Muscle of leg (tissue), 16 donors: ENCODE measurements at places on chromosomes 5 and 9. TPM values are rescaled to one million over a fixed set of nuclear protein-coding genes. Genes with fewer than 3 reads are reported as not detected.

GRCh38 chr5:89613222-89613956 lies 730.4 kb upstream of the MEF2C start:
- DNase-seq: no peak
- H3K4me3 ChIP-seq: no peak overlapping the region
- H3K36me3 ChIP-seq: no peaks in the 10 kb centered on the region
- H3K27me3 ChIP-seq: no peaks in the 10 kb centered on the region
- H3K4me1 ChIP-seq: no peaks in the 10 kb centered on the region

YIPF5 gene
- total RNA-seq: 56.5 TPM

- no peak overlapping the region for H3K4me3 ChIP-seq
- H3K27ac ChIP-seq: no peak overlapping the region
- no peaks in the 10 kb centered on the region for H3K27me3 ChIP-seq
- no peaks in the 10 kb centered on the region for H3K4me1 ChIP-seq
- DNase-seq: no peak
Measured at GRCh38 chr5:158392753-158393152, 533.8 kb upstream of the CLINT1 start.

DNA sequence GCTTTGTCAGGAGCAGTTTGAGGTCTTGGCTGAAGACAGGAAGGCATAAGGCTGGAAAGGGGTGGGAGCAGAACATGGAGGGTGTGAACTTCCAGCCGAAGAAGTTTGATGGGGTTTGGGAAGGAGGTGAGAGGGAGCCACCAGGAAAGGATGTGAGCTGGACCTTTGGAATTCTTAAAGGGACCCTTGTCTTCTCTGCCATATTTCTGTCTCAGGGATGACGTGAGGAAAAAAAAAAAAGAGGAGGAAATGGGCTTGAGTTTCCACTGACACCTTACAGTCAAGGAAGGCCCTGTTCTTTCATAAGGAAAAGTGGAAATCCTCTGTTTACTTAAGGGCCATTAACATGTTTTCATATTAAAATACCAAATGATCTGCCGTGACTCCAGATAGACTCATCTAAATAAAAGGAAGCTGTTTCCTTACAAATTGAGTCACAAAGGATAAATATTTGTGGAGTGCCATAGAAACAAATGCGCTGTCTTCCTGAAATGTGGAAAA lies 132.1 kb downstream of the PALM2AKAP2 start:
- H3K27ac ChIP-seq: peak overlapping the region; percentile 77
- no peaks in the 10 kb centered on the region for H3K36me3 ChIP-seq
- peak; percentile 84 for DNase-seq
- H3K27me3 ChIP-seq: no peaks in the 10 kb centered on the region
- peaks cover 33% of the 10 kb centered on the region for H3K4me1 ChIP-seq

EGFLAM gene
- total RNA-seq: 38.0 TPM

DNA sequence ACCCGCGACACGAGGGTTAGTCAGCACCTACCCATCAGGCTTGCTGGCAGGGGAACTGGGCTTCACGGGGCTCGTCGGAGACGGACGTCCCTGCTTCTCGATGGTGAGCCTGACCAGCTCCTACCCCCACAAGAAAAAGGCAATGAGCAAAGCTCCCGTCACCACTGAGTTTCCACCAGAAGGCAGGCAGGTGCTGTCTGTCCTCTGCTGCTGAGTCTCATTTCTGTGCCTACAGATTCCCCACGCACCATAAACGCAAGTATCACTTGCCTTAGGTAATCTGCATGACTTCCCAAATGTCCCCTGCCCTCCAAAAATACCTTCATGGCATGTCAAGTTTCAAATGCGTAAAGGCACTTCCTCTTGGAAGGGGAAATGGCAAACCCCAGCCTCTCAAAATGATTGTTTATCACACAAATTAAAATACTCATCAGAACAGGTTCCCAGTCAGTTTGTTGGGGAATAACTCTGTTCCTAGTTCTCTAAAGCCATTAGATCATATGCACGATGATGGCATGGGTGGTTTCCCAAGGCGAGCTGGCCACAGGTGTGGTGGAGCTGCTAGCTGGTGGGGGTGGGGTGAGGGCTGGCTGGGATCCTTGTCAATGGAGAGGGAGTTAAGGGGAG lies 85.0 kb downstream of the PRRT1B start:
- H3K27ac ChIP-seq: peak overlapping the region; percentile 6
- no peak overlapping the region for H3K4me3 ChIP-seq
- H3K27me3 ChIP-seq: no peaks in the 10 kb centered on the region
- peaks cover 58% of the 10 kb centered on the region for H3K4me1 ChIP-seq

DNA sequence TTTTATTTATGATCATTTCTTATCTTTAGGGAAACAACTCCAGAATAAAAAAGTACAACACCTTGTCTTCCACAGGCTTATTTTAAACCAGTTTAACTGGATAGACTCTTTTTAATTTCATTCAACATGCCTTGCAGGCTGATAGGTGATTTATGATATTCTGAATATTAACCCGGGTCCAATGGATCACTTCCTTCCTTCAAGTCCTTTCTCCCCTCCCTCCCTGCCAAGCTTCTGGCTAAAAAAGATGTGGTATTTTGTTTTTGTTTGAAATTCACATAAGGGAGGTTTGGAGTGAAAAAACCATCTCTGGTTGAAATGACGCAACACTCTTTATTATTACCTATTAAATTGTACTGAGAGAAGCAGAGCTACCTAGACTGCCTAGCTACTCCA lies 265.3 kb downstream of the MLLT3 start:
- H3K27ac ChIP-seq: peak overlapping the region; percentile 22
- H3K27me3 ChIP-seq: no peaks in the 10 kb centered on the region
- DNase-seq: no peak

DNA sequence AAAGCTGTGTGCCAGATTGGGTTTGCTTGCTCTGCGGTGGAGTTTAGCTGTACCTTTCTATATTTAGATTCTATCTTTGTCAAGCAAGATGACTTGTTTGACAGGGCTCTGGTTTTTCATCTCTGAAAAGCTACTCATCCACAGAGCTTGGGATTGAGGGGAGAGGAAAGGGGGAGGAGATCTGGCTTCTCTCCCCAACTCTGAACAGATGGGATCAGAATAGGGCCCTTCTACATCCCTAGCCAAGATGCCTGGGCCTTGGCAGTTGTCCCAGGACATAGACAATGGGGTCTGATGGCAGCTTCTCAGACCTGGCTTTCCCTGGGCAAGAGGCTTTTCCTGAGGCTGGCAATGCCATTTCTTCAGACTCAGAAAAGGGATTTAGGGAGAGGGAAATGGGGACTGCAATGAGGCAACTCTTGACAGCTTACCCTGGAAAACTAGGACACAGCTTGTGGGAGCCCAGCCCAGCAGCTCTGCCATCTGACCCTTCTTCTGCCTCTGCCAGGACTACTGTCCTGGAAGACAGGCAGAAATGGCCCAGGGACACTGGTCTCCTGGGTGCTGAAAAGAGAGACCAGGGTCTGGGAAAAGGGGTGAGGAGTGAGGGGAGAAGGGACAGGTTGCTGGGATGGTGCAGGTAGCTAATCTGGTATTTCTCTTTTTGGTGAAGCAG lies 50.2 kb upstream of the ASTN2 start:
- H3K4me3 ChIP-seq: no peak overlapping the region
- no peak overlapping the region for H3K27ac ChIP-seq
- peaks cover 15% of the 10 kb centered on the region for H3K4me1 ChIP-seq
- peak; percentile 60 for DNase-seq

GRCh38 chr5:176676361-176676824 lies 29.1 kb downstream of the TSPAN17 start:
- peaks cover 48% of the 10 kb centered on the region for H3K27me3 ChIP-seq
- H3K36me3 ChIP-seq: no peaks in the 10 kb centered on the region
- peak; percentile 47 for DNase-seq
- no peak overlapping the region for H3K4me3 ChIP-seq

DNA sequence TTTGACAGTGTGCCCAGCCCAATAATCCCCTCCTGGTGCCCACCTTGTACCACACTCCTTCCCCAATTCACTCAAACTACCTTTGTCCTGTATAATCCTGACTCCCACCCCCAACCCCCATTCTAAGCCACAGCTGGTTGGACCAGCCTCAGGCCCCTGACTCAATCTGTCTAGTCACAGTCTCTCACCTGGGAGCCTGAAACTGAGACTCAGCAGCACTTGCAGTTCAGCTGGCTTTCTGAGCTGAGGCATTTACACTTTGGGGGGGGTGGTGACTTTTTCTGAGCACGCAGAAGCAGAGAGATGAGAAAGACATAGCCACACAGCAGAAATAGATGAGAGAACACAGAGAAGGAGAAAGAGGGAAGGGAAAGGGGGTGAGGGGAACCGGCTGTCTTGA lies 247.3 kb downstream of the MAN2A1 start:
- H3K27me3 ChIP-seq: no peaks in the 10 kb centered on the region
- no peaks in the 10 kb centered on the region for H3K4me1 ChIP-seq
- DNase-seq: no peak
- H3K4me3 ChIP-seq: no peak overlapping the region
- no peaks in the 10 kb centered on the region for H3K36me3 ChIP-seq
- no peak overlapping the region for H3K27ac ChIP-seq

HSPA9 gene
- 132 TPM for total RNA-seq

DNA sequence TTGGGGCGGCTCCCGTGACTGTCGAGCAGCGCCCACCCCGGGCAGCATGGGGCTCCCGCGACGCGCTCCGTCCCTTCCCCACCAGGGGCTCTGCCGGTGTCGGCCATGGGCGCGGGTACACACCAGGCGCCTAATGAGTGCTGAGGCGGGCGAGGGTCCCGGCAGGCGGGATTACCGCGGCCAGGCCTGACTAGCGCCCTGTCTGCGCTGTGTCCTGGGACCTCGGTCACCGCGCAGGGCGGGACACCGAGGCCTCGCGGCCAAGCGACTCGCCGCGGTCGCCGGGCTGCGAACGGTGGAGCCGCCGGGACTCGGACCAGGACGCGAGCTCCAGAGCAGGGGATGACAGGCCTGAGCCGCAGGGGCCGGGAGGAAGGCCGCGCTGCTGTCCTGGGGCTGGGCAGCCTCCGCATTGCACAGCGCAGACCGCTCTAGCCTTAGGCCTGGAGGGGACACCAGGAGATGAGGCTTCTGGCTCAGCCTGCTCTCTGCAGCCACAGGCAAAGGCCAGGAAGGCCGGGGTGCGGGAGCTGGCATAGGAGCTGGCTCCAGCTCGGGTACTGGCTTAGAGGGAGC lies 14.1 kb downstream of the LCN10 start:
- H3K27ac ChIP-seq: no peak overlapping the region
- H3K4me3 ChIP-seq: peak overlapping the region; percentile 92
- peaks cover 31% of the 10 kb centered on the region for H3K36me3 ChIP-seq
- DNase-seq: no peak
- peaks cover 35% of the 10 kb centered on the region for H3K4me1 ChIP-seq
- H3K27me3 ChIP-seq: no peaks in the 10 kb centered on the region

DNA sequence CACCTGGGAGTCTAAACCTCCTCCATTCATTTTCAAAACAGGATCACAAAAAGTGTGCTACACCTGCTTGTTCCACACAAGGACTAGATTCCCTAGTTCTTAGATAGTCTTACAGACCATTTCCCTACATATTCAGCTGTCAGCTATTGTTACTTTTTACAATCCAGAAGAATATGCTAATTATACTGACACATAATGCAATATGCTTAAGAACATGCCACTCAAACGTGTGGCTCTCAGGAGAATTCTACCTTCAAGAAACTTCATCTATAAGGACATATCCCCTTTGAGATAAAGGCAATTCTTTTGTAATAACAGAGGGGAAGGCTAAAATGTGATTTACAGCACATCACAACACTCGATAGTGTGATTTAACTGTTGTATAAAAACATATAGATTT lies 456.1 kb upstream of the ARRDC3 start:
- no peak overlapping the region for H3K4me3 ChIP-seq
- DNase-seq: no peak
- no peak overlapping the region for H3K27ac ChIP-seq
- no peaks in the 10 kb centered on the region for H3K36me3 ChIP-seq

DNA sequence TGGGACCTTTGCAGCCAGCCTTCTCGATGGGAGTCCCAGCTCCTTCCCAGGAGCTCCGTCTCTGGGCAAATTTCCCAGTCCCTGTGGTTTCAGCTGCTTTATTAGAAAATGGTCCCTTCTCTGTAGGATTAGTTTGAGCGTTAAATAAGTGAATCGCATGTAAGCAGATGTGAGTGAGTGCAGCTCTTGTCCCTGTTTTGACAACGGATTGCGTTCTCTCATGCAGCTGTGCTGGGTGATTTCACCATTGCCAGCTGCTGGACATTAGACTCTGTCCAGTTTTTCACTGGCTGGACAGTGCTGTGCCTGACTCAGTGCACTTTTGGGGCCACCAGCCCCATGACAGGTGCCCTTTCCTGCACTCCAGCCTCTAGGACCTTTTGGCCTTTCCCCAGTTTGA lies 11.6 kb upstream of the CEL start:
- peak; percentile 84 for DNase-seq
- peaks cover 77% of the 10 kb centered on the region for H3K36me3 ChIP-seq
- peaks cover 41% of the 10 kb centered on the region for H3K4me1 ChIP-seq
- no peaks in the 10 kb centered on the region for H3K27me3 ChIP-seq
